Astrocyte of the cerebellum (primary cell): ENCODE measurements at places on chromosomes 1 and 21.
A peak's percentile ranks its signal among the peaks of the same experiment; 100 is the strongest.

- no peak for DNase-seq
These were observed 605.3 kb downstream of the KCNT2 start for GRCh38 chr1:196002906-196003305.

- no peak for DNase-seq
These were observed 1.2 kb downstream of the TUT4 start for GRCh38 chr1:52551507-52552235.

GRCh38 chr1:240111558-240111957 lies 19.9 kb downstream of the FMN2 start:
- DNase-seq: no peak

GRCh38 chr21:45161038-45161945 lies 86.9 kb downstream of the ADARB1 start:
- no peak for DNase-seq

GRCh38 chr1:94743862-94744261 lies 76.3 kb upstream of the SLC44A3 start:
- DNase-seq: no peak

DNA sequence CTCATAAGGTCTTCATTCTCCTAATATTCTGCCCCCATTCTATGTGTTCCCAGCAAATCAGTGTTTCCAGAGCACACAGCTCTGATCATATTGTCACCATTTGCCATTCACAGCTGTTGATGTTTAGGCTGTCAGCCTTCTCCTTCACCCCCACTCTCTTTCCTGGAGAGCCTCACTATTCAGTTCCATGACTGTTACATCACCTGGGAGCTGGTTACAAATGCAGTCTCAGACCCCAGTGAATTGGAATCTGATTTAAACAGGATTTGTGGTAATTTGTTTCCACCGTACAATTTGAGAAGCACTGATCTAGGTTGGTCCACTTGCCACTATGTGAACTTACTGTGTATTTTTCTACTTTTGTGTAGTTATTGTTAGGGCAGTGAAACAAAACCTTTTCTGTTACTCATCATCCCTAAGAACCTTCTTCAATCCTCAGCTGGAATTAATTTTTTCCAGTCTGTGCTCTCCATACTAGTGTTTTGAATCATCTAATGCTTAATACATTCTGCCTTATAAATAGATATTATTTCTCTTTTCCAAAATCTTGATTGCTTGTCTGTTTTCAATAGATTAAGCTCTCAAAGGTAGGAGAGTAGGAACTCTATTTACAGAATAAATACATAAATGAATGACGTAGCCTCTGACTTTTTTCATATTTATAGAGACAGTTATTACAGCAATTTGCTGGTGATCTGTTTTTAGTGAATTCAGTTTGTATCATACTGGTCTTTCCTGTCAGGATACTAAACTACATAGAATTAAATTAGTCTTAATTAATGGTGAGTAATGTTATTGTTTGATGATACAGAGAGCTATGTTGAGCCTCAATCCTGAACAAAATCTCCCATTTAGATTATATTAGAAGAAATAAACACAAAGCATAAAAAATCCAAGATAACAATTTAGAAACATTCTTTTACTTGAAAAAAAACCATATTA lies 8.1 kb downstream of the SNX7 start:
- DNase-seq: peak; percentile 54

- no peak for DNase-seq
These were observed 467.8 kb downstream of the CAMTA1 start for GRCh38 chr1:7253118-7253480.

DNA sequence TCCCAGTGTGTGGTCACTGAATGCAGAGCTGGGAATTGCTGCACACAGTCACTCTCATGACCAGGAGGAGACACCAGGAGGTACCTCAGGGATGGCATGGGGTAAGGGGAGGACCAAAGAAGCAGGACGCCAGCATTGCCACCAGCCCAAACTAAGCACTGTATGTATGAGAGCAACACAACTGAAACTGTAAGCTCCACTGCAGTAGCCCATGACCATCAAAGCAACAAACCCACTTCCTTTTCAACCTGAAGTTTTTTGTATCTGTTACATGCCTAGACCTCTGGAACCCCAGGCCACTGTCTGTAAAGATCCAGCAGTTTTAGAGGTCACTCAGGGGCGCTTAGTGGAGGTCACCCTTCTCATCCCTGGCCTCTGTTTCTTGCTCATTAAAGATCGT lies 164.3 kb downstream of the SETD4 start:
- DNase-seq: no peak

GRCh38 chr21:42347601-42348327 lies 3.0 kb downstream of the TFF2 start:
- DNase-seq: no peak

DNA sequence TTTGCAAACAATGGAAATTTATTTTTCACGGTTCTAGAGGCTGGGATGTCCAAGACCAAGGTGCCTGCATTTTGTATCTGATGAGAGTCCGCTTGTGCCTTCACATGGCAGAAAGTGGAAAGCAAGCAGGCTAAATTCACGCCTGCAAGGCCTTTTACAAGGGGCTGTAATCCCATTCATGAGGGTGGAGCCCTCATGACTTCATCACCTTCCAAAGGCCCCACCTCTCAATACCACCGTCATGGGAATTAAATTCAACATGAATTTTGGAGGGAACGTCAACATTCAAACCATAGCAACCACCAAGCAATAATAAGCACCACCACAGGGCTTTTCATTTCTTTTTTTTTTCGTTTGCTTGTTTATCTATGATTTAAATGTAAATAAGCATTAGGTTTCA lies 115.3 kb downstream of the C1orf21 start:
- DNase-seq: no peak

DNA sequence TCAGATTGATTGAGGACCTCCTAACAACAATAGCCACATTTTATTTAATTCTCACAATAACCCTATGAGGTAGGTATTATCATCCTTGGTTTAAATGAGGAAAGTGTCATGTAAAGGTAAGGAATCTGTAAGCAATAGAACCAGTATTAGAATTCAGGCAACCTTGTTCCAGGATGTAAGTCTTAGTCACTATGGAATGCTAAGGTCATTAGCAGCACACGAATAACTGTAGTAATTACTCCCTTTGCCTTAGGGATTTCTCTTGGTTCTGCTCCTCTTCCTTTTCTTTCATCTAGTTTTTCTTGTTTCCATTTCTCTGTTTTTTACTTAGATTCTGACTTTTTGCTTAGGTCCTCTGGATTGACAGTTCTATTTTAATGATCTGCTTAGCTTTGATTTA lies 23.1 kb upstream of the ATP6V1G3 start:
- DNase-seq: no peak

- no peak for DNase-seq
These were observed 22.2 kb downstream of the MPZ start for GRCh38 chr1:161287482-161288054.

DNA sequence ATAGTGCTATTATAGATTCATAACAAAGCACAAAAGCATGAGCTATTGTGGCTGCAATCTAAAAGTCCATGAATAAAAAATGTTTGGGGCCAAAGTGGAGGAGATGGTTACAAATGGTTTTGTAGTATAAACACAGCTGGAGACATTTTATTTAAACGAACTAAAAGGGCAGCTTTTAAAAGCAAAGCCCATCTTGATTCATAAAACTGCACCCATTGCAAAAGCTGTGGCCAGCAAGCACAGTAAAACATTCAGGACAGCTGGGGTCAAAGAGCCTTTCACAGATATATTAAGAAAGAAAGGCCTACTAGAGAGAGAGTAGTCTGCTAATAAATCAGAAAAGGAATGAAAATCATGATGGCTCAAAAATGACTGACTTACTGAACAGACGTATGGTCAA lies 520.8 kb downstream of the NUF2 start:
- no peak for DNase-seq

GRCh38 chr1:92980732-92981647 lies 19.7 kb upstream of the DIPK1A start:
- DNase-seq: no peak

GRCh38 chr21:40445349-40445921 lies 401.5 kb downstream of the DSCAM start:
- DNase-seq: no peak

DNA sequence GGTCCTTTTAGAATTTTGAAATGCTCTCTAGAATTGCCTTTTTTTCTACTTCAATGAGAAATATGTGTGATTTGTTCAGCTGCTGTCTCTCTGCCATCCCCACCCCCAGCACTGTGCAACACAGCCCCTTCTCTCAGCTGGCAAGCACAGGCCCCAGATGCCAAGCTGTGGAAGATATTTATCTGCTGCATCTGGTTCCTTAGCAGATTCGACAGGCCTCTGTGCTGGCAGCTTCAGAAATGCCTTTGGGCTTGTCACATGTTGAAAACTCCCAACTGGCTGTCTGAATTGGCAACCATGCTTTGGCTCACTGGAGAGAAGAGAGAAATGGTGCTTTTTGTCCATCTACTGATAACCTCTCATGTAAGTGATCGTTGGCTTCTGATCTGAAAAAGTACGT lies 206.7 kb upstream of the C1orf87 start:
- no peak for DNase-seq

- no peak for DNase-seq
These were observed 9.8 kb downstream of the SAMD13 start for GRCh38 chr1:84311296-84311695.

- peak; percentile 24 for DNase-seq
These were observed 116.6 kb upstream of the HIVEP3 start for GRCh38 chr1:42035205-42035829.

DNA sequence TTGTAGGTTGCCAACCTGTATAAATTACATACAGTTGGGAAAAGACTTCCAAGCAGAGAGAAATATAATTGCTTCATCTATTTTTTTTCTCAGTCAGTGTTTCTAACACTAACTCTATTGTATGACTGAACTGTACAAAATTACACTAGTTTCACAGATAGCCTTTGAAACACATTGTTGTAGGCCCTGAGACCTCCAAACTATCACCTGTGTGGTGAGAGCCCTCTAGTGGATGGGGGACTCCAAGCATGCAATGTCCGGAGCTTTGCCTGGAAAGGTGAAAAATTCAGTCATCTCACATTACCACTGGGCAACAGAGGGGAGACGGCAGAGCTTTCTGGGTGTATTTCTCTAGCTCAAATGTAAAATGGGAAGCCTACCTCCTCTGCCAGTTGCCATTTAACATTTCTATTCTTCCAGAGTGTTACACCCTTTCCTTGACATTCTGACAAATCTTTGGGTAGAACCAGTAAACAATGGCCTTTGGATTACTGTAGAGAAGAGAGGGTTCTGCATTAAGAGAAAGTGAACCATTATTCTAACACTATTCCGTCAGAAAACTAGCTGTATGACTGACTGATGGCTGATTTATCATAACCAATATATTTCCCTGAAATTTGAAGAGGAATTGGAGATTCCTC lies 212.2 kb downstream of the LYPLAL1 start:
- DNase-seq: peak; percentile 24

DNA sequence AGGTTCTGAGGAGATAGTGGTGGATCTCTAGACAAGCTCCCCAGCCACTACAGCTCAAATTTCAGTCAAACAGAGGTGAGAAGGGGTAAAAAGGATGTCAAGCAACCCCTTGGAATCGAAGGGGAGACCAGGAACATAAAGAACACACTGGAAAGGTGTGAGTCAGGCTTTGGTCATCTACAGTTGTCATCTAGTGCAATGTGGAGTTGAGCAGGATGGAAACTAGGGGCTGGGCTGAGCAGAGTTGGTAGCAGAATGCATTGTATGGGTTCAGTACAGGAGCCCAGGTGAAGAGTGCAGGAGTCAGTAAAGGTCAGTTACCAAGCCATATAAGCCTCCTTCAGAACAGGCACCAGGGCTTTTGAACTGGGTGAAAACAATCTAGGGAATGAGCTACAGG lies 52.7 kb upstream of the VAV3 start:
- no peak for DNase-seq

- DNase-seq: no peak
These were observed 81.1 kb downstream of the KIAA0319L start for GRCh38 chr1:35475856-35476674.

DNA sequence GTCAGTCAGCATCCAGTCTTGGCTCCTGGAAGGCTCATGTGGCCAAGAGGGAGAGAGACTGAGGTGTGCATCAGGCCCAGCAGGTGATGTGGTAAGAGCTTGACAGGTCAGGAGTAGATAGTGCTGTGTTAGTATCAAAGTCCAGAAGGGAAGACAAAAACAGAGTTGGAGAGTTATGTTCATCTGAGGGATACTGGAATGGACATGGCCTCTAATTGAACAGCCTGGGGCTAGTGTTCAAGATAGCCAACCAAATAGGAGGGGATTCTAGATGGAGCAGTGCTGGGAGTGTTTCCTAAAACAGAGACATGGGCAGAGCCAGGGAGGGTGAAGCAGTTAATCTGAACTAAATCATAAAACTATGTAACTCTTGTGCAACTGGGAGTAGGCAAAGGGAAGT lies 120.7 kb upstream of the MARK1 start:
- no peak for DNase-seq

DNA sequence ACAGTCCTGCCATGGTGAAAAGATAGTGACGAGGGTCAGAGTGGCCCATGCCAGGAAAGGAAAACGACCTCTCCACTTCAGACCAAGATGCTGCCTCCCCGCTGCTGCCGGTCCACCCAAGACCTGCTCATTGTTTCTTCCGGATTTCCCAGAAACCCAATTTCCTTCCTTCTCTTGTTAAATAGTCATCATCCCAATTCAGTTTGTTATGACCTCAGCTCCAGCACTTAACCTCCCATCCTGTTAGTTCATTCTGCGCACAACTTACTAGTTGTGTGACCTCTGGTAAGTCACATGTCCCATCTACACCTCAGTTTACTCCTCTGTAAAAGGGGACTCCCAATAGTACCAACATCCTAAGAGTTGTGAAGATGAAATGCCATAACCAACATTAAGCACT lies 29.9 kb upstream of the PPP1R15B start:
- DNase-seq: no peak

DNA sequence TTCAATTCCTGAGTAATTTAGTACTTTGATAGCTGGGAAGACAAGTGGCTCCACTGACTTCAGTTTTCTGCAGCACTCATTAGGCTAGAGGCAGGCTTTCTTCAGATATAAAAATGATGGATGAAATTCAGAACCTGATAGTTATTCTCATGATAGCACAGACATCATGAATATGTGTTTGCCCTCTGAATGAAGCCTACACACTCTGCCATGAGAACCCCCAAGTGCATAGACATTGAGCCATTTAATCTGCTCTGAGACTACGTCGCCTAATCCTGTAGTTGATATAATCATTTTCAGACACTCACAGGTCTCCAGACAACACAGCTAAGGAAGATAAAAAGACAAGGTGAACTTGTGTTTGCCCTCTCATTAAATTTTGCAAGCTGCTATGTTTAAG lies 566.1 kb downstream of the AMY1C start:
- no peak for DNase-seq
